Omental fat pad (tissue), 4 donors: ENCODE measurements at places on chromosomes 12 and 14.

- DNase-seq = no peak
Measured at GRCh38 chr14:55109836-55110235, 19.2 kb upstream of the LGALS3 start.

DNA sequence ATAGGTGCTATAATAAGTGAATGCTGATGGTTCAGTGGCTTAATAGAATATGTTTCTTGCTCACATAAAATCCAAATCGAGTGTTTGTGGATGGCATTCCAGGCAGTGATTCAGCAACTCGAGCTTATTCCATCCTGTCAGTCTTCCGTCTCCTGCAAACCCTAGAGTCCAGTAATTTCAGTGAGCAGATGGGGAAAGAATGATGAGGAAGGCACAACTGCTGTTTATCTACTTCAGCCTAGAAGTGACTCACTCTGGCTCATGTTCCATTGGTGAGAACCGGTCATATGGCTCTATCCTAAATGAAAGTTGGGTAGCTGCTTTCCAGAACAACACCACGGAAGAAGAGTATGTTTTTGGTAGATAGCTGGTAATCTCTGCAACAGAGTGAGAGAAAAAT lies 421.8 kb upstream of the PDE3A start:
- no peak for DNase-seq

- no peak for DNase-seq
Measured at GRCh38 chr12:26936559-26937442, 980 bp downstream of the INTS13 start.

DNA sequence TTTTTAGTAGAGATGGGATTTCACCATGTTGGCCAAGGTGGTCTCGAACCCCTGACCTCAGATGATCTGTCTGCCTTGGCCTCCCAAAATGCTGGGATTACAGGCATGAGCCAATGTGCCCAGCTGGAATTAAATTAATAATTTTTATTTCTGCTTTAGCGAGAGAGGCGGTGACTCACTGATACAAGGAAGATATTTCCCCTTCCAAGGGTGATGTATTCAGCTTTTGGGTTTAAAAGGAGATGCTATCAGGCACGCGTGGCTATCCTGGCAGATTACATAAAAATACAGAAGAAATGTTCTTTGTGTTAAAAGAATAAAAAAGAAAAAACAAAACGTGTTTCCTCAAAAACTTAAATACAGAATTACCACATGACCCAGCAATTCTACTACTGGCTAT lies 12.4 kb upstream of the P2RX7 start:
- DNase-seq = no peak

- no peak for DNase-seq
Measured at GRCh38 chr14:84850595-84850994, 679.3 kb upstream of the FLRT2 start.

DNA sequence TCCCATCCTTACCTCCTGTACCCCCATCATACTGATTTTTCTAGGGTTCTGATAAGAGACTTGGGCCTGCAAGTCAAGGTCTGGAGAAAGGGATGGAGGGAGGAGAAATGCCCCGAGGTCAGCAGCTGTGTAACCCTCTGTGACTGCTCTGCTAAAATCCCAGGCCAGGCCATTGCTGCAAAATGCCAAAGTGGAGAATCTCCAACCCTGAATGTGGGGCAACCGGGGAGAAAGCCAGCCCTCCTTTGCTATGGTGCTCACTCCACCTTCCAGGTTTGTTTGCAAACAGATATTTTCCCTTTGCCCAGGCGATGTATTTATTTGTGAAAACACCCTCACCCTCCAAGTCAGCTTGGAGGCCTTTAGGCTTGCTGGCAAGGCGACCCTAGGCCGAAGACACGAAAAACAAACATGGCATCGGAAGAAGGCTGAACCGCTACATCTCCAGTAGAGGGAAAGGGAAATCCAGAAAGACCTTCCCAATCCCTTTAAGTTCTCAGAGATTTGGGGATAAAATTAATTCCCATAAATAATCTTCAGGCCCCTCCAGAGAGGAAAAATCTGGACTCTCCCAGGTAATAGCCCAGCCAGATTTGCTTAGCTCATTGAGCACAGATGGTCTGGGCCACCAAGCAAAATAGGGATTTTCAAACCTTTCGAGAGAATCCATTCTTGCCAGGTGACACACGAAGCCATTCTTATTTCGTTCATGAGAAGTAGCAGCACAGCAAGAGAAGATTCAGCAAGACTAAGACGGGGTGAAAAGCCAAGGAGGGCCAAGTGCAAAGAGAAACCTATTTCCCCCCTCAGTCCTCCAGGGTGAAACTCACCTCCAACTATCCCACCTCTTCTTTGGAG lies 1.3 kb upstream of the TBX5 start:
- DNase-seq = no peak

- DNase-seq = no peak
Measured at GRCh38 chr12:47907851-47908454, 3.2 kb upstream of the VDR start.

DNA sequence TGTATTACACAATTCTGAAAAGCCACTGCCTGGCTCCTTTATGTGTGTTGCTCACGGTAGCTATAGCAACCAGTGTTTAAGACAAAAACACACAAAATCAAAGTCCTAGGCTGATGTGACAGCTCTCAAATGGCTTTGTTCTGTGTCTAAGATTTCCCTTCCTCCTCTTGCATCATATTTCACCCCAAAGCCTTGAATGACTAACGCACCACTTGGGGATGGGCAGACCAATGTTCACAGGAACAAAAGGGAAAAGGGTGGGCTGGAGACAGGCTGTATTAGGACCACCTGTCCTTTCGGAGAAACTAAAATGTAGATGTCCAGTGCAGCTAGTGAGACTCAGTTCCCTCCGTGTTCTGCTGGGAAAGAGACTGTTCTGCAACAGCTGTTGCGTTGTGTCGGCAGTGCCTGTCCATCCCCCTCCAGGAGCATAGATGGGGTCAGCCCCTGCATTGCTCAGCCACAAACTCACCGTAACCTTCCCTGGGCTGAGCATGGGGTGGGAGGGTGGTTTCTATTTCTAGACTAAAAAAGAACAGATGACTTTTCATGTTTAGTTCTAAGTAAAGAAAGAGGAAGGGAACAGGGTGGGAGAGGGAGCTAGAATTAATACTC lies 26.8 kb upstream of the DAAM1 start:
- peak; percentile 26 for DNase-seq

DNA sequence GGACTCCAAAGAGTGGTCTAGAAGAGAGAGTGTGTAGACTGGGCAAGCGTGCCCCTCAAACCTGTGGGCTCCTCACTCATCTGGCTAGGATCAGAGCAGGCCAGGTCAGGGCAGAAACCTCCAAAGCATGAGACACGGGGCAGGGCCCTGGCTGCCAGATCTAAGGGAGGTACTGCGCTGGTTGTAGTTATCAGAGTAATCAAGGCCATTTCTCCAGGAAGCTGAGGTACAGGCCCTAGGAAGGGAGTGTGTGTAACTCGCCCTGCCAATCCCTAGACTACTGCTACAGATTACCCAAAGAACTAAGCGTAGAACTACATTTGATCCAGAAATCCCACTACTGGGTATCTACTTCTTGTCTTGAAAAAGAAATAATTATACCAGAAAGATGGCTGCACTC lies 84.5 kb downstream of the SSPN start:
- DNase-seq = no peak

DNA sequence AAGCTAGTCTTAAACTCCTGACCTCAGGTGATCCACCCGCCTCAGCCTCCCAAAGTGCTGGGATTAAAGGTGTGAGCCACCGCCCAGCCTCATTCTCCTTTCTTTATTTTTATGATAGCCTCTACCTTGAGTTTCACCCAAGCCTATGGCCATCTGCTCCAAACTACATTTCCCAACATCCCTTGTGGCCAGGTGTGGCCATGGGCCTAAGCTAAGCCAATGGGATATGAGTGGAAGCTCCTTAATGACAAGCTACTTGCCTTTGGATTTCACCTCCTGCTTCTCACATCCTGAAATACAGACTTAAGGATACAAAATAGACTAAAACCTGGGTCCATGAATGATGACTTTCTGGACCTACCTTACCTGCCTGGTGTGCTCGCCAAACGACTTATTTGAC lies 46.2 kb downstream of the DPF3 start:
- no peak for DNase-seq

GRCh38 chr14:79658221-79658620 lies 553.1 kb downstream of the DIO2 start:
- no peak for DNase-seq

DNA sequence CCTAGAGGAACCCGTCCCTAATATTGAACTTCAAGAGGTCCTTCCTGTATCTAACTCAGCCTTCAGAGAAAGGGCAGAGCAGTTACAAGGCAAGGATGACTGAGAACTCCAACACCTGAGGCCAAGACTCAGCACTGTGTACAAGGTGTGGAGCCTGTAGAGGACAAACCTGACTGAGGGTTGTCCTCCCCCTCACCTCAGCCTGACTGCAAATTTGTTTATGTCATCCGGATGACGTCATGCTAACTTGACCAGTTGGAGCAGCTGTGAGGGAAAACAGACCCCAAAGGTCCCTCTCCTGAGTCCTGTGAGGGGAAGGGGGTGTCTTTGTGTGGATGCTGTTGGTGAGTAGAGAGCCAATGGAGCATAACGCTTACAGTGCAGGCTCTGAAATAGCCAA lies 4.3 kb downstream of the CRACR2A start:
- no peak for DNase-seq

- no peak for DNase-seq
Measured at GRCh38 chr12:41907021-41907420, 237.7 kb downstream of the GXYLT1 start.

GRCh38 chr12:131592972-131593371 lies 117.9 kb upstream of the SFSWAP start:
- no peak for DNase-seq

GRCh38 chr12:16323638-16324037 lies 23.8 kb upstream of the MGST1 start:
- no peak for DNase-seq

DNA sequence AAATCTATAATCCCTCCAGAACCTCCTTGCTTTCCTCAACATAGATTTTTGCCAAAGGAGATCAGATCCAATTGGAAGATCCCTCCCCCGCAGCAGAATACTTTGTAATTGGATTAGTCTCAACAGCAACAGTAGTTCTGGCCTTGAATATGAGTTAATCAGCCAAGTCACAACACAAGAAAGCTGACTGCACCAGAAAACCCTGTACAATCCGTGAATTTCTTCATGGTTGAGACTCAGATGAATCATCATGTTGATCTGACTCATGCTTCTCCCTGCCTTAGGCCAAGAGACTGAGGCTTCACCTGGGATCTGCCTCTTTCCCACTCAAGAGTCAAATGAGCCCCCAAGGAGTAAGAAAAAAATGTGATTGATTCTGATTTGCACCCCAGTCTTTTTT lies 3.0 kb upstream of the METTL17 start:
- DNase-seq = no peak

- DNase-seq = no peak
Measured at GRCh38 chr14:91243074-91243471, 1.4 kb downstream of the GPR68 start.

GRCh38 chr12:49098035-49098451 lies 3.4 kb upstream of the DHH start:
- DNase-seq = no peak

- DNase-seq = no peak
Measured at GRCh38 chr12:124078800-124079199, 105.8 kb downstream of the ZNF664 start.

DNA sequence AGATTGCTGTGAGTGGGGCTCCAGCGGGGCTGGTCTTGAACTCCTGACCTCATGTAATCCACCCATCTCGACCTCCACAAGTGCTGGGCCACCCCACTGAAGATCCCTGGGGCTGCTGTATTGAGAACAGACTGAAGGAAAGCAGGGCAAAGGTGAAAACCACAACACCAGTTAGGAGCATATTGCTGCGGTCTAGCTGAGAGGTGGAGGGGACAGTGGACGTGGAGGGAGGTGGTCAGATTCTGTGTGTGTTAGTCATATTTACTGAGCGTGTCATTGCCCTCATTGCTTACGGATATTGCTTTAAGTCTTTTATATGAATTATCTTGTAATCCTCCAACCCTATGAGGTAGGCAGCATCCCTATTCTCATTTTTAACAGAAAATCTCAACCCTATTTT lies 69.0 kb upstream of the OVCH1 start:
- no peak for DNase-seq

DNA sequence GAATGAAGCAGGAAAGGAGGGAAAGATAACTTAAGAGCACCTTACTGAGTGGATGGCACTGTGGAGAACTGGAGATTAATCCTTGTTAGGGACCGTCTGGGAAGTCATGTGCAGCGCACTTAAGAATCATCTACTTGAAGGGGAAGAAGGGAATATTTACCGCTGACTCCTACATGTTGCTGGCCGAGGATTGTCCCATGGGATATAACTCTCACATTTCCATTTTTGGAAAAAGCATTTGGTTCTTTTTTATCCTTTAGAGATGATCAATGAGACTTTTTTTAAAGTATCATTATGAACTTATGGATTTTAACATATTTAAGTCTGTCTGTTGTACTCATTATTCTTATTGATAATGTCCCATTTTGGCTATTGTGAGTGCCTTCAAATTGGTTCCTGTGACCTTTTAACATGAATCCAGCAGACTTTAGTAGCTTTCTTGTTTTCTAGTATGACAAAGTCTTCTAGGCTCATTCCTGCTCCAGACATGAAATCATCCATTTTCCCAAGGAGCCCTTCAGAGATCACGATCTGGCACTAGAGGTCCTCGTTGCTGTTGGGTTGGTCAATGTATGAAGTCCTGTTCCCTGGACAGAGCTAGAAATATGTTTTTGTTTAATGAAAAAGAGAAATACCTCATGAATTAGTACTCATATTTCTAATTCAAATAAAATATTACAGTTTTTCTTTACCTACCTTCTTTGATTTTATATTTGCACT lies 20.2 kb upstream of the FAM234B start:
- no peak for DNase-seq

GRCh38 chr14:73785336-73785833 lies 66.2 kb upstream of the PTGR2 start:
- no peak for DNase-seq

DNA sequence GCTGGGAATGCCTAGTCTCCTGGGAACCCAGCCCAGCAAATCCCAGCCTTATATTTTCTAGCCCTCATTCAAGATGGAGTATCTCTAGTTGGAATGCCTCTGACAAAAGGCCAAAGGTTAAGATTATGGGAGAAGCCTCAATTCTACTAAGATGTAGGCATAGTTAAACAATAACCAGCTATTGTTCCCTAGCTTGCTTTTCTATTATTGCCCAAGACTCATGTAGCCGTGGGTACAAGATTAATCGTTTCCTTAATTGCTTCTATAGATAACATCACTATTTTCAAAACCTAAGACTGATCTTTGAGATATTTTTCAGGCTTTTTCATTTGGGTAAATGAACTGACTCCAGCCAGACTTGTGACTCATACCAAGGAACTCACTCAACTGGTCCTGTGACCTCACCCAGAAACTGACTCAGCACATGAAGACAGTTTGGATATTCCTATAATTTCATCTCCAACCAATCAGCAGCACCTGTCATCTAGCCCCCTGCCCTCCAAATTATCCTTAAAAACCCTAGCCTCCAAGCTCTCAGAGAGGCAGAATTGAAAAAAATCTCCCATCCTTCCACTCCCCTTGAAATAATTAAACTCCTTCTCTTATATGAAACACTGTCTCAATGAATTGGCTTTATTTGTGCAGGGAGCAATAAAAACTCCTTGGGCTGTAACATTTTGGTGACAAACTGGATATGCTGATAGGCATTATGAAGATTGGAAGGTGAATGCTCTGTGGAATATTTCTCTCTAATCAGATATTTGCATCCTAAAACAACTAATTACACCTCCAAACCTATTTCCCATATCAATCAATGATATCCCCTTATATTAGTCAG lies 589.0 kb downstream of the C12orf50 start:
- no peak for DNase-seq

GRCh38 chr14:51176839-51177238 lies 63.2 kb upstream of the TMX1 start:
- no peak for DNase-seq

GRCh38 chr14:50344116-50344775 lies 32.1 kb downstream of the DMAC2L start:
- DNase-seq = no peak
